Astrocyte (in vitro differentiated cells and primary cell): ENCODE measurements at places on chromosomes 3 and 15. TPM values are rescaled to one million over a fixed set of nuclear protein-coding genes. Genes with fewer than 3 reads are reported as not detected.

- peaks cover 3% of the 10 kb centered on the region for H3K27me3 ChIP-seq
- H3K27ac ChIP-seq, result no peak overlapping the region
- no peak for DNase-seq
- no peaks in the 10 kb centered on the region for H3K36me3 ChIP-seq
- H3K4me3 ChIP-seq, result no peak overlapping the region
- H3K4me1 ChIP-seq, result no peaks in the 10 kb centered on the region
Observed at GRCh38 chr3:55615039-55615693, 128.1 kb upstream of the WNT5A start.

DNA sequence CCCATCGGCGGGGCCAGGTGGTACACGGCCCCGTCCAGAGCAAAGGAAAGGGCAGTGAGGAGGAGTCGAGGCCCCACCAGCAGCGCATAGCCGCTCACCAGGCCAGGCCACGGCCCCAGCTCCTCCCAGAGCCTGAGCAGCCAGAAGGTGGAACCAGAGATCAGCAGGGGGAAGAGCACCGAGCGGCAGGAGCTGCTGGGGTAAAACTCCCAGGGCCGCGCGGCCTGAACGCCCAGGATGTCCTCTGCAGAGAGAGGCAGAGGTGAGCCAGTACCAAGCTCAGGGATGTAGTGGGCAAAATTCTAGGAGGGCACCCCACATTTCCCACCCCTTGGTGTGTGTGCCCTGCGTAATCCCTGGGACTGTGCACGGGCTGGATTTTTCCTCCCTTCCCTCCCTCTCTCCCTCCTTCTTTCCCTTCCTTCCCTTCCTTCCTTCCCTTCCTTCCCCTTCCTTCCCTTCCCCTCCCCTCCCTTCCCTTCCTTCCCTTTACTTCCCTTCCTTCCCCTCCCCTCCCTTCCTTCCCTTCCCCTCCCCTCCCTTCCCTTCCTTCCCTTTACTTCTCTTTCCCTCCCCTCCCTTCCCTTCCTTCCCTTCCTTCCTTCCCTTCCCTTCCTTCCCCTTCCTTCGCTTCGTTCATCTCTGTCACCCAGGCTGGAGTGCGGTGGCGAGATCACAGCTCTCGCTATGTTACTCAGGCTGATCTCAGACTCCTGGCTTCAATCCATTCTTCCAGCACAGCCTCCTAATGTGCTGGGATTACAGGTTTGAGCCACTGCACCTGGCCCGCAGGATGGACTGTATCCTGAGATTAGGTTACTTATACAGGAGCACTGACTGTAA lies 6.3 kb upstream of the NCBP2 start:
- H3K36me3 ChIP-seq, result no peaks in the 10 kb centered on the region
- peaks cover 3% of the 10 kb centered on the region for H3K4me1 ChIP-seq
- no peak overlapping the region for H3K27ac ChIP-seq
- DNase-seq, result no peak

DNA sequence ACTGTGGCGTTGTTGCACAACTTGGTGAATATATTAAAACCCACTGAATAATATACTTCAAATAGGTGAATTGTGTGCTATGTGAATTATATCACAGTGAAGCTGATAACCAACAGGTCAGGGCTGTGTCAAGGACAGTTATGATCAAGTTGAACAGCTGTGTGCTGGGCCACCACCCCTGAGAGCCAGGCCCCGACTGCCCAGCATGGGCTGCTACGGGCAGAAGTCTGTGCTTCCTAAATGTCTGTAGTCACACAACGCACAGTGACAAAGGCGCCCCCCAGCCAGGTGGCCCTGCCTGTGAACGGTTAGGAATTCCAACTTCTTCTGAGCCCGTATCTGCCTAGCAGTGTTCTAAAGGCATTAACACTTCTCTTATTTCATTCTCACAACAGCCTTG lies 32.8 kb downstream of the TKT start:
- H3K4me3 ChIP-seq, result no peak overlapping the region
- H3K36me3 ChIP-seq, result peaks cover 35% of the 10 kb centered on the region
- no peaks in the 10 kb centered on the region for H3K27me3 ChIP-seq
- no peak for DNase-seq
- H3K27ac ChIP-seq, result no peak overlapping the region

- no peaks in the 10 kb centered on the region for H3K27me3 ChIP-seq
- H3K4me3 ChIP-seq, result peak overlapping the region; percentile 68
- no peak for DNase-seq
- H3K27ac ChIP-seq, result no peak overlapping the region
- no peaks in the 10 kb centered on the region for H3K36me3 ChIP-seq
- peaks cover 15% of the 10 kb centered on the region for H3K4me1 ChIP-seq
Observed at GRCh38 chr3:51968170-51968775, 1.0 kb upstream of the PCBP4 start.

The CCDC33 gene
- total RNA-seq, result 0.41 and 0.96 TPM in 2 replicates

GRCh38 chr15:45187894-45188830 lies at the start of gene SHF:
SHF (minus strand) TSS chr15:45187966; CDS start chr15:45187951, 15 bp downstream.
- peak within 1 kb of the TSS; percentile 69 for H3K4me3 ChIP-seq
- no peak within 1 kb of the TSS for H3K27ac ChIP-seq
- no peaks in the 10 kb centered on the region for H3K36me3 ChIP-seq
- H3K27me3 ChIP-seq, result peaks cover 12% of the 10 kb centered on the region
- H3K4me1 ChIP-seq, result peaks cover 16% of the 10 kb centered on the region
- DNase-seq, result peak; percentile 18

DNA sequence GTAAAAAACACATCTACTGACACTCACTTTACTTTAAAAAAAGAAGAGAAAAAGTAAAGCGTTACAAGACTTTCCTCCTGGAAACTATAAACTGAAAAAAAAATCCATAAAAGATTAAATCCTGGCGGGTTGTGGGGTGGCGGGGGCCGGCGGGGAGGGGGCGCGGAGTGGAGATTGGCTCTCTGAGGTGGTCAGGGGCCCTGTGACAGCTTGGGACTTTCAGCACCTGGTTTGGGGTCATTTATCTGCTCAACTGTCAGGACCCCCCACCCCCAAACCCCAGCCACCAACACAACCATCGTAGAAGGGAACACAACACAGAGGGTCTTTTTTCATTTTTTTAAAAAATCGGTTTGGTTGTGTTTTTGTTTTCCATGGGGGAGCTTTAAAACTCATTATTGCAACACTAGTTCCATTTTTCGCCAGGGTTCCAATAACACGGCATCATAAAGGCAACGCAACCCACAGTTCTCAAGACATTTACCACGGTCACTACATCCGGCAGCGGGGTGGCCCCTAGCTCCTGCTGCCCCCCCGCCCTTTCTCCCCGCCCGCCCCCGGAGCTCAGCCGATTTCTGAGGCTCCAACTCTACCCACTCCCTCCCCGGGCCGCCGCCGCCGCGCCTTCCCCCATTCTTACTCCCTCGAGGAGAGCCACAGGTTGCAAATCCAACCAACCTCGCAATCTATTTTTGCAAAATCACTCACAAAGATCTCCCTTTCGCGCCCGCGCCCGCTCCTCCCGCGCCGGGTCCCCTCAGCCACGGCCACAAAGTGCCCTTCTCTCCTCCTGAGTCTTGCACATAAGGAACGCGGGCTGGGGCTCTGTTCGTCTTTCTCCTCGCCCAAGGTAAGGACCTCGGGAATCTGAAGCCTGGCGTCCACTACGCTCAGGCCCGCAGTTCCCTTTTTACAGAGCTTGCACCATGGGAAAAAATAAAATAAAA lies 1.8 kb downstream of the BCL6 start:
- no peaks in the 10 kb centered on the region for H3K36me3 ChIP-seq
- H3K4me1 ChIP-seq, result peaks cover 36% of the 10 kb centered on the region
- H3K4me3 ChIP-seq, result peak overlapping the region; percentile 92
- DNase-seq, result peak; percentile 34
- H3K27ac ChIP-seq, result peak overlapping the region; percentile 100

- H3K4me3 ChIP-seq, result peak within 1 kb of the TSS; percentile 96
- peak within 1 kb of the TSS; percentile 97 for H3K27ac ChIP-seq
- DNase-seq, result peak; percentile 87
- peaks cover 11% of the 10 kb centered on the region for H3K4me1 ChIP-seq
- H3K27me3 ChIP-seq, result no peaks in the 10 kb centered on the region
Observed at GRCh38 chr3:37174532-37175126, at the start of gene LRRFIP2. LRRFIP2 (minus strand) TSS chr3:37174582; CDS start chr3:37148983, 25,599 bp downstream.

GRCh38 chr3:113802795-113803455 lies 35.7 kb upstream of the GRAMD1C start:
- H3K27me3 ChIP-seq, result no peaks in the 10 kb centered on the region
- H3K4me1 ChIP-seq, result no peaks in the 10 kb centered on the region
- no peak overlapping the region for H3K4me3 ChIP-seq
- H3K36me3 ChIP-seq, result peaks cover 15% of the 10 kb centered on the region
- no peak overlapping the region for H3K27ac ChIP-seq

GRCh38 chr3:99952306-99952705 lies 134.6 kb downstream of the CMSS1 start:
- H3K27ac ChIP-seq, result peak overlapping the region; percentile 85
- peaks cover 36% of the 10 kb centered on the region for H3K4me1 ChIP-seq
- H3K27me3 ChIP-seq, result no peaks in the 10 kb centered on the region
- peak; percentile 88 for DNase-seq
- no peaks in the 10 kb centered on the region for H3K36me3 ChIP-seq

- DNase-seq, result peak; percentile 34
- H3K4me1 ChIP-seq, result no peaks in the 10 kb centered on the region
Observed at GRCh38 chr3:32340039-32340438, 51.6 kb upstream of the CMTM7 start.

The IGDCC3 gene
- total RNA-seq, result 8.4 and 11.0 TPM in 2 replicates

DNA sequence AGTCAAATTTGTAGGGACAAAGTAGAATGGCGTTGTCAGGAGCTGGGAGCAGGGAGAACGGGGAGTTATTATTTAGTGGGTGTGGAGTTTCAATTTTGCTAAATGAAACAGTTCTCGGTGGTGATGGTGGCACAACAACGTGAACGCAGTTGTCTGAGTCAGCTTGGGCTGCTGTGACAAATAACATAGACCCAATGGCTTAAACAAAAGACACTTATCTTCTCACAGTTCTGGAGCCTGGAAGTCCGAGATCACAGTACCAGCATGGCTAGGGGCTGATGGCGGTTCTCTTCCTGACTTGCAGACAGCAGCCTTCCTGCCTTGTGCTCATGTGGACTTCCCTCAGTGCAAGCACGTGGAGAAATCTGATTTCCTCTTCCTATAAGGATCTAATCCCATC lies 90.2 kb downstream of the CHSY1 start:
- no peaks in the 10 kb centered on the region for H3K36me3 ChIP-seq
- no peak overlapping the region for H3K27ac ChIP-seq
- no peak for DNase-seq
- H3K4me3 ChIP-seq, result no peak overlapping the region

The ARRDC4 gene
- total RNA-seq, result 30.4 and 42.4 TPM in 2 replicates

DNA sequence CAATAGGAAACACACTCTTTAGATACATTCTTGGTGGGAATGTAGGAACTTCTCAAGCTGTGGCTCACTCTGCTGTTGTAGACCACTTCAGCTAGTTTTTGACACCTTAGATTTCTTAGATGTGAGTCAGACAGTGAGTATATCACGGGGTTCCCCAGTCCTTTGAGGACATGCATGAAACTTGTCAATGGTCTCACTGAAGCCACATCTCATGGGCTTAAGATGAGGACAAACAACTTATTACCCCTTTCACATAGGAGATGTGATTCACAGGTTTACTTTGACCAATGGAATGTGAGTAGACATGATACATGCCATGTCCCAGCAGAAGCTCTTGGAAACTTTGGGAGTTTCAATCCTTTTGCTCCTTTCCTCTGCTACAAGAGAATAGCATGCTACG lies 325.5 kb downstream of the CHST2 start:
- peaks cover 25% of the 10 kb centered on the region for H3K4me1 ChIP-seq
- H3K27ac ChIP-seq, result no peak overlapping the region
- peak; percentile 29 for DNase-seq
- no peaks in the 10 kb centered on the region for H3K27me3 ChIP-seq
- no peak overlapping the region for H3K4me3 ChIP-seq
- no peaks in the 10 kb centered on the region for H3K36me3 ChIP-seq
